Brain microvascular endothelial cell (primary cell): ENCODE measurements at places on chromosomes 13 and 19.

DNA sequence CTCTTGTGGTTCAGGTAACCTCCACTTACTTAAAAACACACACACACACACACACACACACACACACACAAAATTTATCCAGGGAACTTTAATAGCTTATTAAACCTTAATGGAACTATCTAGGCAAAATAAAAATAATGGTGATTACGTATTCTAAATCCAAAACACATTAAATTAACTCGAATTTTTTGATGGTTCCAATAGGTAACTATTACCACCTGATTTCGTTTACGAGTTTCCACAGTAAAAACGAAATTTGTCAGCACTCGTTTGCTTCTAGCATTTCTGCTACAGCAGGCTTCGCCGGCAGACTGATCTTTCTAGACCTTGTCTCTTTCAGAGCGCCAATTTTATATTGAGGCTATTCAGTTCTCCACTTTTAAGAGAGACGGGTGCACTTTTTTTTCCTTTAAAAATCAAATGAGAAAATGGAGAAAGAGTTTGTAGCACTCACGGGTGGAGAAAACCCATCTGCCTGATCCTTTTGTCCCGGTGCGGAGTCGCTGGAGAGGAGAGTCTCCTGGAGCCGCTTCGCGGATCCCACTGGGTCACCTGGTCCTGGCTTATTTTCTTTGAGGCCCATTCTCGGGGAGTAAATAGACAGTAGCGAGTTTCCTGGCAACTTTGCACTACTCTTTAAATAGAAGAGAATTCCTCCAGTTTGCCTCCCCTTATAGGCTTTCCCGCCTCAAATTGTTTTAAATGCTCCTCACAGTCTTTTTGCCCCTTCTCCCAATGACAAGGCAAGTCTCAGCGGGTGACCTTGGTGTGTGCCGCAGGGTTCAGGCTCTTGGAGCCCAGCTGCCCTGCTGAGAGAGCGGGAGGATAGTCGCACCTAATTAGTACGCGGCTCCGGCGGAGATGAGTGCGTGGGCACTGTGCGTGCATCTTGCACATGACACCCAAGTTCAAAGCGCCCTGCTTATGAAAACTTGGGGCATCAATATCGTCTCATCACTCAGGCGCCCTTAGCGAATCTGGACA lies 117.0 kb downstream of the KCNRG start:
- no peak for DNase-seq

- DNase-seq, result peak; percentile 18
Observed at GRCh38 chr19:5891938-5892771, 11.4 kb downstream of the NDUFA11 start.

DNA sequence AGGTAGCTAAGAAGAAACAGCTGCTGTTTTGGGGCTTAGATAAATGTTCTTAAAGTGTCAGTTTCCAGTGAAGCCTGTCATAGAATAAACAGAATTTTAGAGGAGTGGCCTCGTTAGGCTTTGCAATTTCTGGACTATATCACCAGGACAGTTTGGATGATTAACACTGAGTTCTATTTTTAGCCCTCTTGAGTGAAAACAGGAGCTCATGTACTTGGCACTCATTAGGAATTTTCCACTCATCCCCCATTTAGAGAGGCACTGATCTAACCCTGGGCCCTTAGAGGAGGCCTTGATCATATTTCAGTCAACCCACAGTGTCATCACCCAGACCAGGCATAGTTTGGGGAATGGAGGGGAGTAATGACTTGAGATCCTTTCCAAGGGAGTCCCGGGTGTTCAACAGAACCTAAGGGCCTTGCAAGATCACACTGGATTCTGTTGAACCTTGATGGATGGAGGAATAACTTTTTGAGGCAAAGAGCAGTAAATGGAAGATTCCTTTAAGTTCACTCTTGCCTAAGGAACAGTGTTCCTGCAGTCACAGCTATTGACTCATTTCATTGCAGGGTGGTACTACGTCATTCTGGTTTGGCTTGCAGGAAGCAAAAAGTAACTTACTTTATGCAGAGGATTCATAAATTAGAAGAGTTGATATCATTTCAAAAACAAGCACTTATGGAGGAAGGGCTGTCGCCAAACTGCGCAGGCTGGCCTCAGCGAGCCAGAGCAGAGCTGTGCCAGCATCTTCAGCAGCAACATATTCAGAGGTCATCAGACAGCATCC lies 160.2 kb downstream of the SLC7A1 start:
- peak; percentile 66 for DNase-seq

DNA sequence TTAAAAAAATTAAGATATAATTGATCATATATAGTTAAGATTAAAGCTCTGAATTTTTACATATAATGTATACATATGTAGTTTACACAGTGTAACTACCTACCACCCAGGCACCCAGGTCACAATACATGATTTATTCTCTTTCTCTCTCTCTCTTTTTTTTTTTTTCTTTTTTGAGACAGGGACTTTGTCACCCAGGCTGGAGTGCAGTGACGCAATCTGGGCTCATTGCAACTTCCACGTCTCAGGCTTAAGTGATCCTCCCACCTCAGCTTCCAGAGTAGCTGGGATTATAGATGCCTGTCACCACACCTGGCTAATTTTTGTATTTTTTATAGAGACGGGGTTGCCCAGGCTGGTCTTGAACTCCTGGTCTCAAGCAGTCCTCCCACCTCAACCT lies 18.8 kb upstream of the CLASRP start:
- no peak for DNase-seq

GRCh38 chr13:26929971-26930730 lies 169.6 kb upstream of the GPR12 start:
- peak; percentile 55 for DNase-seq

DNA sequence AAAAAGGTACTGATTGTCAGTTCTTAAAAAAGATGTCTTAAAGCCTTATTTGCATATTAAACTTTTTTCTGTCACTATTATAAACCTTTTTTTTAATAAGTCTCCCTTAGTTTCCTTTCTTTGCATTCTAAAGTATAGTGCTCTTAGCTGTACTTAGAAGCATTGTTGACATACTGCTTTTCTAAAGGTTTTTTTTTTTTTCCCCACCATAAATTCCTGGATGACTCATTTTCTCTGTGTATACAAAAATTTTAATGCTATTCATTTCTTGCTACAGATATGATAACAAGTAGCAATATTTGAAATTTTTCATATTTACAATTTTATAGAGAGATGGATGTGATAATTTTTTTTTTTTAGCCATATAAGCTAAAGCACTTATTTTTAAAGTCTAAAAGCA lies 43.5 kb downstream of the METTL21C start:
- no peak for DNase-seq

GRCh38 chr13:42073683-42074082 lies 25.2 kb downstream of the DGKH start:
- peak; percentile 52 for DNase-seq

DNA sequence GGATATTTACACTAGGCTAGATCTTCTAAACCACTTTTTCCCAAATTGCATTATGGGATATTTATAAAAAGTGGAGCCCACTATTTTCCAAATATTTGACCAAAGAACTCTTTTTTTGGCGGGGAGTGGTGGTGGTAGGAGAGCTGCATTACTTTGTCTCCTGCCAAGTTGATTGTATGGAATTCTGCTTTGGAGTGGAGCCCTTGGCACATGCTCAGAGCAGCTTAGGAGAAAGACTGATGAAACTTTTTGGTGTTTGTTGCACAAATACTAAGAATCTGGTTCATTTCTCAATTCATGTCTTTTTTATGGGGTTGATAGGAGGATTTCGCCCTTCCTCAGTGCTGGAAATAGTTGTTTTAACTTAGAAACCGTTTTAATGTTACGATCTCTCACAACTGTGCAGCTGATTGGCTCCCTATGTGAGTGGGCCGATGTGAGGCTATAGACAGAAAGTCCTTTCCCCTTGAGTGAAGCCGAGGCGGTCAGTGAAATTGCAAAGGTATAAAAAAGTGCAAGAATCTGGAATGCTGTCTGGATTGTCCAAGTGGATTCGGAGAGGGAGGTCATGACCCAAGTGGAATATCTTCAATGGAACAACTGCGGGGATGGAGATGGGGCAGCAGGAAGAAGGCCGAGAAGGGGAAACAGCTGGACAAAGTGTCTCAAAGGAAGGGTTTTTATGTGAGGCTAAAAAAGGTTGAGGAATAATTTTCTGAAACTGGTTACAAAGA lies 415.9 kb downstream of the FGF9 start:
- no peak for DNase-seq

DNA sequence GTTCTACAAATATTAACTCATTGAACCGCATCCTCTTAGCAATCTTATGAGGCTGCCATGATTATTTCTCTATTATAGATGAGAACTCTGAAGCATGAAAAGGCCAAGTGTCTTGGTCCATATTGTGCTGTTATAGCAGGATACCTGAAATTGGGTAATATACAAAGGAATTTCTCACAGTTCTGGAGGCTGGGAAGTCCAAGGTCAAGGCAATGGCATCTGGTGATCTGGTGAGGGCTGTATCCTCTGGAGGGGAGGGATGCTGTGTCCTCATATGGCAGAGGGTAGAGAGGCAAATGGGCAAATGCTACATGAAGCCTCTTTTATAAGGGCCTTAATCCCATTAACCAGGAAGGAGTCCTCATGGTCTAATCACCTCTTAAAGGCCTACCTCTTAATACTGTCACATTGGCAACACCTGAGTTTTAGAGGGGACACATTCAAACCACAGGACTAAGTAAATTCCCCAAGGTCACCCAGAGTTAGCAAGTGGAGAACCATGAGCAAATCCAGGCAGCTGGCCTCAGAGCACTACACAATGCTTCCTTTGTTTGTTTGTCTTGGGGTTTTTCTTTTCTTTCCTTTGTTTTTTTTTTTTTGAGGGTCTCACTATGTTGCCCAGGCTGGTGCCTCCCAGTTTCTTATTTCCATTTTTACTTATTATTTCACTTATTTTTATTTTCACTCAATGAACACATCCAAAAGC lies 55.9 kb upstream of the LATS2 start:
- no peak for DNase-seq

DNA sequence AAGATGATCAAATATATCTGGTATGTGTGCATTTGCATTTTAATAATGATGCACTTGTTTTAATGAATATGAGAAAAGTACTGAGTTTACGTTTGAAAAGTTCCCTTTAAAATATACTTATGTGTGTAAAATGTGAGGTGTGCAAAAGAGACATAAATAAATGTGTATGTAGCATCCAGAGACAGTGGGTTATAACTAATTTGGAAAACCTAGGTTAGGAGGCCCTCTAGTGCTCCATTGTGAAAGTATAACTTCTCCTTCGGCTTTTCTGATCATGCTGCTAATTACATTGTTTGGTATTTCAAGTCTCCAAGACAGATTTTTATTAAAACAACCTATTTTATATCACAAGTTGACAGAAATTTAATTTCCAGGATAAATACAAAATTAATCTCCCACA lies 30.1 kb downstream of the SCEL start:
- DNase-seq, result peak; percentile 25

- DNase-seq, result peak; percentile 70
Observed at GRCh38 chr19:16247353-16248182, 49.9 kb downstream of the AP1M1 start.

DNA sequence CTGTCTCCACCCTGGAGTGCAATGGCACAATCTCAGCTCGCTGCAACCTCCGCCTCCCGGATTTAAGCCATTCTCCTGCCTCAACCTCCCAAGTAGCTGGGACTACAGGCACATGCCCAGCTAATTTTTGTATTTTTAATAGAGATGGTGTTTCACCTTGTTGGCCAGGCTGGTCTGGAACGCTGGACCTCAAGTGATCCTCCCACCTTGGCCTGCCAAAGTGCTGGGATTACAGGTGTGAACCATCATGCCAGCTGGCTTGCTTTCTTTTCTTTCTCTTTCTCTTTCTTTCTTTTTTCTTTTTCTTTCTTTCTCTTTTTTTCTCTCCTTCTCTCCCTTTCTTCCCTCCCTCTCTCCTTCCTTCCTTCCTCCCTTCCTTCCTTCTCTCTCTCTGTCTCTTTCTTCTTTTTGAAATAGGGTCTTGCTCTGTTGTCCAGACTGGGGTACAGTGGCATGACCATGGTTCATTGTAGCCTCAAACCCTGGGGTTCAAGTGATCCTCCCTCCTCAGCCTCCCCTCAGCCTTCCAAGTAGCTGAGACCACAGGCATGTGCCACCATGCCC lies 33.3 kb upstream of the NFIC start:
- DNase-seq, result no peak

- DNase-seq, result no peak
Observed at GRCh38 chr19:46350758-46351159, 3.9 kb downstream of the PPP5C start.

GRCh38 chr19:16293118-16294091 lies 31.2 kb upstream of the KLF2 start:
- DNase-seq, result peak; percentile 96

DNA sequence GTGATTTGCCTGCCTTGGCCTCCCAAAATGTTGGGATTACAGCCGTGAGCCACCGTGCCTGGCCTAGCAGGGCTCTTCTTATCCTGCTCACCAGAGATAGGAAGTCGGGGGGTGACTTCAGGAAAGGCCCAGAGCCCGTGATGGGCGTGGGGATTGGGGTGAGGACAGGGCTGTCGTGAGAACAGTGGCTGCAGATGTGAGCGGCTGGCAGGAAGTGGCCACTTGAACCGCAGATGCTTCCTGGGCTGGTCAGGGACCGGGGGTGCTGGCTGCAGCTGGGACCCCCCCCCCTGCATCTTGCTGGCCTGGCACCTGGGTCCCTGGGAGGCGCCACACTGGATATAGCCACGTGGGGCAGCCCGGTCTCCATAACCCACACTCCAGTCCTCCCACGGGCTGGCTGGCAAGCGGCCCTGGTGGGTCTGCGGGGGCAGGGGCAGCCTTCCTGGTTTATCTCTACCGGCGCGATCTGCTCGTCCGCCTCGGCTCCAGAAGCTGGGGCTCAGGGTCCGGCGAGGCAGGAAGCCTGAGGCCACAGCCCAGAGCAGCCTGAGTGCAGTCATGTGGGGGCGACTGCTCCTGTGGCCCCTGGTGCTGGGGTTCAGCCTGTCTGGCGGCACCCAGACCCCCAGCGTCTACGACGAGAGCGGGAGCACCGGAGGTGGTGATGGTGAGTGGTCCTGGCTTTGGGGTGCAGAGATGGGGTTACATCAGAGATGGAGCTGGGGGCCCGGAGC lies at the start of gene F2RL3:
TSS of gene F2RL3 (plus strand) at position 371 of the 737 bp plus-strand sequence. CDS start at position 562, 191 bp downstream.
- peak; percentile 40 for DNase-seq

- no peak for DNase-seq
Observed at GRCh38 chr13:106479929-106480328, 55.5 kb downstream of the EFNB2 start.

DNA sequence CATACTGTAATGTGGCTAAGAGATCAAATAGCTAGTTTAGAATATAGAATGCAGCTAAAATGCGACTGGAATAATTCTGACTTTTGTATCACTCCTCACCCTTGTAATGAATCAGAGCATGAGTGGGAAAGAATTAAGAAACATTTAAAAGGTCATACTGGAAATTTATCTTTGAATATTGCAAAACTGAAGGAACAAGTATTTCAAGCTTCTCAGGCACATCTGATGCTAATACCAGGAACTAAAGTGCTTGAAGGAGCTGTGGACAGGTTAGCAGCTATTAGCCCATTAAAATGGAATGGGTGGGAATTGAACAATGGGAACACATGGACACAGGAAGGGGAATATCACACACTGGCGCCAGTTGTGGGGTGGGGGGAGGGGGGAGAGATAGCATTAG lies 144.2 kb upstream of the ZNF91 start:
- no peak for DNase-seq

GRCh38 chr19:16609511-16610200 lies 18.3 kb downstream of the MED26 start:
- DNase-seq, result no peak

GRCh38 chr13:107124730-107125129 lies 556.8 kb upstream of the ARGLU1 start:
- no peak for DNase-seq
